Stimulated activated CD4-positive, alpha-beta T cell treated with anti-CD3 and anti-CD28 coated beads, Interleukin-4, amount 100 ng/mL, for 4 hours (primary cell): ENCODE measurements at places on chromosomes 16 and 17.

- DNase-seq, result no peak
These were observed 1.8 kb upstream of the NDE1 start for GRCh38 chr16:15648135-15648730.

- DNase-seq, result no peak
These were observed 18.3 kb downstream of the COX11 start for GRCh38 chr17:54950116-54950515.

DNA sequence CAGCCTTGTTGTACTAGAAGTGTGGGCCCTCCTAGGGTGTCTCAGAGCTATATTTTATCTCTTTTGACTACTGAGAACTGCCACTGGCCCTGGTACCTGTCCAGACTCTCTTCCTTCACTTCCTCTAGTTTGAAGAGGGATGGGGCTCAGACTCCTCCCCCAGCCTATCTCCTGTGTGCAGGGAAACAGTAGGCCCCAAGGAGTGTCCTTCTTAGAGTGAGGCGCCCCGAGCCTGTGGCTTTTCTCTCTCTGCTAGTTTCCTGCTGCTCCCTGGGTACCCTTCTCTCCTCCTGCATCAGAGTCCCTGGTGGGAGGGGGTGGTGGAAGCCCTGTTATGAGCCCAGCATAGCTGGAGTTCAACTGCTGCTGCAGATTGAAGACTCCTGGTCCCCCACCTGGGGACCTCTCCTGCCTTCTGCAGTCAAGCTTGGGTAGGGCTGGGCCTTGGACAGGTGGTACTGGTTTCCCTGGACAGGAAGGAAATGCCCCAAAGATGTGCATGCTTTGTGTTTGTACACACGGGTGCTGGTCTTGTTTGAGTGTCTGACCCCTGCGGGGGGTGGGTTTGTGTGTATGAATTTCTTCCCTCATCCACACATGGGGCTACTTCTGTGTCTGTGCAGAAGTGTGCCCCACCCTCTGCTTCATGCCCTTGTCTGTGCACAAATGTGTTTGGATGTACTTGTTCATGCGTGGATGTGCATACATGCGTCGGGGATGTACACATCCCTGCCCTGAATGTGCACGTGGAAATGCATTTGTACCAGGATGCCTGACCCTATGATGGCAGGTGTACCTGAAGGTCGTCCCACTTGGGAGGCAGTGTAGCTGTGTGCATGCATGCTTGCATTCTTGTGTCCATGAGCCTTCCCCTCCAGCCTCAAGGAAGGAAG, 6.9 kb downstream of the RARA start:
- no peak for DNase-seq

GRCh38 chr17:66296289-66296725, 6.1 kb upstream of the PRKCA start:
- no peak for DNase-seq

- DNase-seq, result no peak
These were observed 7.2 kb upstream of the IRF8 start for GRCh38 chr16:85891776-85892166.

GRCh38 chr17:55177159-55177854, 87.5 kb upstream of the HLF start:
- DNase-seq, result no peak

GRCh38 chr17:13490427-13490826, 111.3 kb downstream of the HS3ST3A1 start:
- DNase-seq, result no peak

- no peak for DNase-seq
These were observed 267.2 kb downstream of the TMEM114 start for GRCh38 chr16:8323153-8323552.

DNA sequence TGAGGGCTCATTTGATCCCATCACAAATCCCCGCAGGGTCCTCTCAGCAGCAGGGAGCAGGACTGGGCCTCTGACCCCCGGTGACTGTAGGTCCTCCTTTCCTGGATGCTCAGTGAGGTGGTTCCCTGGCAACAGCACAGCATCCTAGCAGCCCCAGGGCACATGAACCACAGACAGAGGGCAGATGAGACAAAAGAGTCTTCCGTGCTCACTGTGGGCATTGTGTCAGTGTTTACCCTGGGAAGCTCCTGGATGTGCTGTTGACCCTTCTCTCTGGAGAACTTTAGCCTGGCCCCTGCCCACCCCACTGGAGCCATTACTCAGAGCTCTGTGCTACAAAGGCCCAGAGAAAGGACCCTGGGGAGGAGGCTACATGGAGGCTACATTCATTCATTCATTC, 21.7 kb upstream of the TMEM220 start:
- no peak for DNase-seq

DNA sequence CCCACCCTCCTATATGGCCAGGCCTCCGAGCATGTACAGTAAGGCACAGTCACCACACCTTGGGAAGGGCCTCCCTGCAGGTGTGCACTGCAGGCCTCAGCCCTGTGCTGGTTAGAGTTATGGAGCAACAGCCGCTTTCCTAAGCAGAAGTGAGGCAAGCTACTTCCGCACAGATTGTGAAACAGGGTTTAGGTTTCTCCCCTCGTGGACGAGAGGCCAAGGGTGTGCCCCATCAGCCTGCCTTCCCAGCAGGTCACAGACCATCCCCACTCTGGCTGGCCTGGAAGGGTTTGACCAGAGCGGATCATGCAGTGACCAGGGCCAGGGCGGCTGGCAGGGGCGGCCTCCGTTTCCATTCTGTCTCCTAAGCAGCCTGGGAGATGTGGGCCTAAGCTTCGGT, 4.7 kb downstream of the MSRB1 start:
- DNase-seq, result no peak

DNA sequence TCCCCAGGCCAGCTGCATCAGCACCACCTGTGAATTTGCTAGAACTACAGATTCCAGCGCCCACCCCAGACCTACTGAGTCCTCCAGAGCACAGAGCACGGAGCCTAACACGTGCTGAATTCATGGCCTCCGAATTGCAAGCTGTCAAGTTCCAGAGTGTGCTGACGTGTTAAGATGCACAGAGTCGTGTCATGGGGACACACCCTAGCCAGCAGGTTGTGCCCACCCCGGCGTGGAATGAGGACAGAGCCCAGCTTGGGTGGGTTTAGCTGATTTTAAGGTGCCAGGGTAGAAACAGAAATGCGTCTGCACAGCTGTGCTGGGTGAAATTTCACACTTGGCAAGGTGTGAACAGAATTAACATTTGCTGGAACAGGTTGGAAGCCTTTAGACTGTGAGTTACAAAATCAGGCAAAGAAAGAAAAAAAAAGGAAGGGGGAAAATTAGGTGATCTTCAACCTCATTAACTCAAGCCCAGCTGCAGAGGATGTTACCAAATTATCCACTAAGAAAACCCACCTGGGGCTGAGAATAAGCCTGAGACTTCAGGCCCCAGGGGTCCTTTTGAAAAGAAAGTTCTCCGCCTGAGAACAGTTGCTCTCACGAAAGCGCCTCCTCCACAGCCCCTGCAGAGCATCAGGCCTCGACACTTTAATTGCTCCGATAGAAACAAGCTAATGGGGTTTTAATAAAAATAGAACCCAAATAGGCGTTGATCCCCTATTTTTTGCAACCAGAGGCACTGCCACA, 27.1 kb downstream of the GINS3 start:
- no peak for DNase-seq

DNA sequence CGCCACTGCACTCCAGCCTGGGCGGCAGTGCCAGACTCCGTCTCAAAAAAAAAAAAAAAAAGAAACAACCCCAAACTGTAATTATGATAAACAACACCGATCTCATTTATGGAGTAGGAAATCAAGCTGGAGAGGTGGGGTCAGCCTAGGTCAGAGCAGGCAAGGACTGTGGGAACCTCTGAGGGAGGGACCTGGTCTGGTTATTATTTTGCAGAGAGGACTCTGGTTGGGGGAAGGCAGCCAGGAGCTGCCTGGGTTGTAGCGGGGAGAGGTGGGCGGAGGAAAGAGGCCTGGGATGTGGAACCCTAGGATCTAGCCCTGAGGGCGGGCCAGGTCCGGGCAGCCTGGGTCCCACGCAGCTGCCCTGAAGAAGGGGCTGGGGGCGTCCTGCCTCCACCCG, 10.9 kb upstream of the HS3ST6 start:
- DNase-seq, result no peak

DNA sequence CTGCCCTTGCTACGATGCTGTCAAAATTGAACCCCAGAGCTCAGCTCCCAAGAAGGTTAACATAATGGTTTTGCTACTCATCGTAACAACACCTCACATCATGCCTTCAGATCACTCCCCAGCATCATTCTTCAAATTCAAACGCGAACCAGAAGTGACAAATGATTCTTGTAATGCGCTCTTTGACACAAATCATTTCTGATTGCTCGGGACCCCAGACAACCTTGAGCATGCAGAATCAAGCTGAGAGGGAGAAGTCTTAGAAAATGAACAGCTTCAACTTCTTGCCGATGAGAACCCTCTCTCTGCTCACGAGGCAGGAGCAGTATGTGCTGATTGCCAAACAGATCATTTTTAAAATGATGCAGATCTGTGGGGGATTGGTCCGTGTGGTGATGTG, 241.0 kb upstream of the ASIC2 start:
- no peak for DNase-seq

DNA sequence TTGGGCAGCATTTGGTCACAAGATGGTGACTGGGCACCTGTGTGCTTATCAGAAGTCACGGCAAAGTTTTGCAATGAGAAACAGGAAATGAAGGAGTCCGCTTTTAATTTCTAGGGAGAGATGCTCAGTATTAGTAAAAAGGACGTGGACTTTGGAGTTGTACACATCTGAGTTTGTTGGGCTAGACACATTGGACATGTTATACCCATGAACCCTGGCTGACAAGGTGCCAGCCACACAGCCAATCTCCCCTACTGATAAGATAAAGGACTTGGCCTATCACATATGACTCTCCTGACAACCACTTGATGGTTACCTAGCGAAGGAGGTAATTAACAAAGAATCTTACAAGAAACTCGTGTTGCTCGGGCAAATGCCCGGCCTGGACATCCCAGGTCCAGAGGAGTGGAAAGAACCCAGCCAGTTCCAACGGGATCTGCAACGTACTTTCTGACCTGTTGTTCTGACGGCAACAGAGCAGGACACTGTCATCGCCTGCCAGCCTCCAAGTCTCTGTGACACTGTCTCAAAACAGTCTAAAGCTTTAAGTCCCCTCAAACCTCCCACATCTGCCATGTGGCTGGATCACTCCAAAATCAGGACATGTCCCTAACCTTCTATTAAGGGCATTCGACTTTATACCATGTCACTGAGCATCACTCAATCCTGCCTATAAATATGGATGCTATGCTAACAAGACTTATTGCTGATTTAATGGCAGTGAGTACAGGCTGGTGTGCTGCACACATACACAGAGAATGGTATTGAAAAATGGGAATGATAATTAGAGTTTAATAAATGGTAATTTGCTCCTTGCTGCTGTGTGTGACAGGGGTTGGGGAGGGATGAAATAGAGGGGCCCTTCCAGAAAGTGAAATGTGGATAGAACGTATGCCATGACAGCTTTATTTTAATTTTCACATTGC, 47.6 kb upstream of the LYRM9 start:
- DNase-seq, result no peak

- no peak for DNase-seq
These were observed 545.2 kb upstream of the CDH11 start for GRCh38 chr16:65667011-65667578.

DNA sequence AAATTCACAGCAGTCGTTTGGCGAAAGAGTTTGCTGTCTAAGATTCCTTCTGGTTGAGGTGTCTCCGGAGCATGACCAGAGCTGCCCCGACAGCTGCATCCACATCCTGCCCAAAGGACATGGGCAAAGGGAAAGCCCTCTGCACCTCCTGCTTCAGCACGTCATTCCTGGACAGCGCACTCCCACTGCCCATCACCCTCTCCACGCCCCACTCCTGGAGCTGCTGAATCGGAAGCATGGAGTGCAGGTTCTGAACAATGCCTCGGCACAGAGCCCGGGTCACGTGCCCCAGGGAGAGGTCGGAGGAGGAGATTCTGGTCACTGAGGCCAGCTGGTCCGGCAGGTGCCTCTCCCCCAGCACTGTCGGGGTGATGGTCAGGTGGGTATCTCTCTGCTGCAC, 1.3 kb upstream of the TRPV1 start:
- no peak for DNase-seq

- DNase-seq, result no peak
These were observed 13.6 kb upstream of the RASD1 start for GRCh38 chr17:17509601-17510425.
